ENCODE measurements at places on chromosomes 5 and 9.
A peak's percentile ranks its signal among the peaks of the same experiment; 100 is the strongest.

DNA sequence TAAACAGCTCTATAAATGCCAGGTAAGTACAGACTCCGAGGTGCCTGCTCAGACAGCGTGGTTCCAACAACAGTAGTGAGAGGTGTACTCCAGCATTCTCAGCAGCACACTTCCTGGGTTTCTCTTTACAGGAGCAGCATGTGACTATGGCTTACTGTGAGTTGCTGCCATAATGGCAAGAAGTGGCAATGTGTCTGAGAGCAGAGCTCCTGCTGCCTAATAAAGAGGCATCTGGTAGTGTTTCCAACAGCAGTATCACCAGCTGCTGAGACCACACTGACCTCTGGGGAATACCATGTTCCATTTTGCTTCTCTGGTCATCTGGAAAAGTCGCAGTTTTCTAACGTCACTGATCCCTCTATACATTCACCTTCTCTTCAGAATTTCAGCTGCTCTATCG, 398.2 kb downstream of the SLCO4C1 start:
- no peak for DNase-seq

- no peak for DNase-seq
Observed at GRCh38 chr9:127049044-127049443, 73.4 kb downstream of the ANGPTL2 start.

DNA sequence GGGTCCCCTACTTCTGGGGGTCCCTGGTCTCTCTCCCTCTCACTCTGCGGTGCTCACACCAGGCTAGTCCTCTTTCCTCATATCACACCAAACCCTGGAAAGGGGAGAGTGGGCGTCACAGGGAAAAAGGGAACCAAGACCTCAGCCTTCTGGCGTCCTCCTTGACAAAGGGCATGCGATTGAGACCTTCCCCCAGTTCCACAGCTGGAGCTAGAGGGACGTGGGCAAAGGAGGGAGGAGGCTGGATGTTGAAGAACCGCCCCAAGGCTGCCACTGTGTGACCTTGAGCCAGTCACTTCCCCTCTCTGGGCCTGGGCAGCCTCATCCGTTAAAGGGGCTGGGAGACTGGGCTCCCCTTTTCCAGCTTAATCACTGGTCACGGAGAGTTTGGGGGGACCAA, 18.5 kb upstream of the TOR2A start:
- DNase-seq, result no peak

DNA sequence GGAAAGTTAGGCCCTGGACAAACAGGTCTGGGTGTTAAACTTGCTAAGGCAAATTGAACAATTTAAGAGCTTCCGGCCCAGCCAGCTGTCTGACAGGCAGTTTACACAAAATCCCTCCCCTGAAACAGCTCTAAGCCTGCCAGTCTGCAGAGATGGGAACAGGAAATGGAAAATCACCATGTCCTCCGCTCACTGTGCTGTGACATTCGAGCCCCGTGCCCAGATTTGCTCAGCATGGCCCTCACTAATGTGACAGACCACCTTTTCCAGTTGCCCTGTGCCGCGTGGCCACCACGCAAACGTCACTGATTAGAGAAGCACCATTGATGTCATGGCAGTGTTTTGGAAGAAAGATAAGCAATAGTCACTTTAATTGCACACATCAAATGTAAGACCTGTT, 41.0 kb downstream of the CCNJL start:
- DNase-seq, result peak; percentile 51

DNA sequence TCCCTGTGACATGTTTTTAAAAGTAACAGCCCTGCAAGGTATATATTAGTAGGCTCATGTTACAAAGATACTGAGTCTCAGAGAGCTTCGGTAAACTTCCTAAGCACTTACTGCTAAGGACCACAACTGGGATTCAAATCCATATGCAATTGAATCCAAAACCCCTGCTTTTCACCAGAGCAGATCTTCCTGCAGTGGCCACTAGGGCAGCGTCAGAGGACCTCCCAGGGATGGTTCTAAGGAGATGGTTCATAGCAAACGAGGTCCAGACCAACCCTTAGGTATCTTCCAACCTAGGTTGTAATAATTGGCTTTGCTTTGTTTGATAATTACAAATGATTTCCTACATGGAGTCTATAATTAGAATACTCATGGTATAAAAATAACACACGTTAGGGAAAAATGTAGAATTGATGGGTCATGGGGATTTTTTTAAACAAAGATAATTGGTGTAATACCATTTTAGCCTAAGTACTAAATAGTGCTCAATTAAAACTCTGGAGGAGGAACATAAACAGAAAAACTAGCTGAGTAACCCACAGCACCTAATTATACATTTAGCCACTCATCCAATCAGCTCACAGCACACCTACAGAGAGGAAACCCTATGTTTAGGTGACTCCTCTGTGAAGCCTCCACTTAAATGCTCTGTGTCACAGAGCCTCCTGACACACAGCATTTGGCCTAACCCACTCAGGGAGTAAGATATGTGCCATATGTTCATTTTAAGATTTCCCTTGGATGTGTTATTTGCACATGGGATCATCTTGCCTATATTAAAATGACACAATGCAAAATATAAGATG, 10.0 kb upstream of the CAST start:
- no peak for DNase-seq

- no peak for DNase-seq
Observed at GRCh38 chr9:121691890-121692289, 40.5 kb downstream of the DAB2IP start.

- DNase-seq, result no peak
Observed at GRCh38 chr9:134285215-134285845, 40.9 kb upstream of the RXRA start.

DNA sequence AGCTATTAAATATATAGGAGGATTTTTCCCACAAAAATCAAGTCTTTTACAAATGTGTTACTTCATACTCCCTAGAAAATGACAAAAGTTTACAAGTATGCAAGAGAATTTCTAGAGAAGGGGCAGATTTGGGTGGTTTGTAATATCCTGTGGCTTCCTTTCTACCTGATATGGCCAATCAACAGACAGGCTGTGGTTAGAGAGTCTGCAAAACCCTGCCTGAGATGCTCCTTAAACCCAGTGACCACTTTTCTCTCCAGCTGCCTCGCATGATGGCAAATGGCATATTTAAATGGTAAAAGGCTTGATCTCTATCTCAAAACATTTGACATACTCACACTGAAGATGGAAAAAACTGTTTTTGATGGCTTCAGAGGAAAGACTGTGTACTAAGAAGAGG, 550.1 kb upstream of the ZNF462 start:
- no peak for DNase-seq

DNA sequence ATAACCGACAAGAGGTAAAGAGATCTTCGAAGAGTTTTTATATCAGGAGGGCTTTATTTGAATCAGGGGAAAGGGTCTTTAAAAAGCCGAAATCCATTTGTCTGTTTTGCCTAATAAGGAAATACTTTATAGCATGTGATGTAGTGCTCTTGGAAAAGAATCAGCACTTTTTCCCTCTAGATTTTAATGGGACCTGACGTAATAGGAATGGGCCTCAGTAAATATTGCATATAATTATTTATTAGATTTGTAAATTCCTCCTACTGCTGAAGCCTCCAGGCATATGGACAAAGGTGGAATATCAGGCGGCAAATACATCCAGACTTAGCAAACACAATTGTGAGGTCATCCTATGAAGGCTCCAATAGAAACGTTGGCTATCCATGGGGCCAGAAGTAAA, 50.9 kb downstream of the ACTBL2 start:
- DNase-seq, result no peak

DNA sequence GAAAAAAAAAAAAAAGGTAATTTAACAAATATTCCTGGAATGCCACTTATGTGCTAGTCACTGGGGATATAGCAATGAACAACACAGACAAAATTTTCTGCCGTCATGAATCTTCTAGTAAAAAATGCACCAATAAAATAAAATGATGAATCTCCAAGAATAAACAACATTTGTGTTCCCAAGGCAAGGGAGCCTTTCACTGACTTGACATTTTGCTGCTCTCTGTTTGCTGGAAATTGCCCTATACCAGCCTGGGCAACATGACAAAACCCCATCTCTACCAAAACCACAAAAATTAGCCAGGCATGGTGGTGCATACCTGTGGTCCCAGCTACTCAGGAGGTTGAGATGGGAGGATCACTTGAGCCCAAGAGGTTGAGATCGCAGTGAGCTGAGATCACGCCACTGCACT, 64.5 kb upstream of the ERBIN start:
- DNase-seq, result no peak

DNA sequence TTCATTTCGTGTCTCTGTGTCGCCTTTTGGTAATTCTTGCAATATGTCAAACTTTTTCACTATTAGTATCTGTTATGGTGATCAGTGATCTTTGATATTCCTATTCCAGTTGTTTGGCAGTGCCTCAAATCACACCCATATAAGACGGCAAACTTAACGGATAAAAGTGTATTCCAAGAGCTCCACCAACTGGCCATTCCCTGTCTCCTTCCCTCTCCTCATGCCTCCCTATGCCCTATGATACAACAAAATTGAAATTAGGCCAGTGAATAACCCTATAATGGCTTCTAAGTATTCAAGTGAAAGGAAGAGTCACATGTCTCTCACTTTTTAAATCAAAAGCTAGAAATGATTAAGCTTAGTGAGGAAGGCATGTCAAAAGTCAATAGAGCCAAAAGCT, 74.8 kb downstream of the CDK5RAP2 start:
- no peak for DNase-seq

- no peak for DNase-seq
Observed at GRCh38 chr5:133256276-133256675, 204.5 kb downstream of the HSPA4 start.

GRCh38 chr5:176564002-176564401, 14.9 kb downstream of the CDHR2 start:
- no peak for DNase-seq

DNA sequence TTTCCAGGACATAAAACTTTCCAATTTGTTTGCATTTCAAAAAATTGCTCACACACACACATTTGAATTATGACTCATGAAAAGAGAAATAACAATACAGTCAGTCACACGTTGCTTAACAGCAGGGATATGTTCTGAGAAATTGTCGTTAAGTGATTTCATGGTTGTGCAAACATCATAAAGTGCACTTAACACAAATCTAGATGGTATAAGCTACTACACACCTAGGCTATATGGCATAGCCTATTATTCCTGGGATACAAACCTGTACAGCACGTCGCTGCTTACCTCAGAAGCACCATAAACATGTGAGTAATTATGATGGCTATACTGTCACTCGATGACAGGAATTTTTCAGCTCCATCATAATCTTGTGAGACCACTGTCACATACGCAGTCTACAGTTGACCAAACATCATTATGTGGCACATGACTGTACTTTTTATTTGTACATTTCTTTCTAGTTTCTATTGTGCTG, 378.2 kb downstream of the ACTL7B start:
- DNase-seq, result no peak

GRCh38 chr5:139645430-139645871, 2.7 kb upstream of the CXXC5 start:
- peak; percentile 47 for DNase-seq

DNA sequence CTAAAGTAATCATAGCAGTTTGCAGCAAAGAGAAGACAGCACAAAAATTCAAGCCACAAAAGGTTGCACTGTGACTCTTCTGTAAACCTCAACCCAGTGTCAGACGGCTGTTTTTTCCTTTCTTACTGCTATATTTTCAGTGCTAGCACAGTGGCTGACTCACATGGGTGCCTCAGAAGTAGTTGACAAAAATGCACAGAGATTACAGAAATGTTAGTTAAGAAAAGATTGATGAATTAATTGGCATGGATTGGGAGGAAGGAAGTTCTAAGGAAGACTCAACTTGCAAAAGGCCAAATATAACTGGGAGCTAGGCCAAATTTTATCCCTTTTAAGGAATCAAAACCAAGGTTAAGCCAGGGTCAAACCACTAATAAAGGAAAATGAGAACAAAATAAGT, 43.7 kb upstream of the ITGA1 start:
- no peak for DNase-seq

DNA sequence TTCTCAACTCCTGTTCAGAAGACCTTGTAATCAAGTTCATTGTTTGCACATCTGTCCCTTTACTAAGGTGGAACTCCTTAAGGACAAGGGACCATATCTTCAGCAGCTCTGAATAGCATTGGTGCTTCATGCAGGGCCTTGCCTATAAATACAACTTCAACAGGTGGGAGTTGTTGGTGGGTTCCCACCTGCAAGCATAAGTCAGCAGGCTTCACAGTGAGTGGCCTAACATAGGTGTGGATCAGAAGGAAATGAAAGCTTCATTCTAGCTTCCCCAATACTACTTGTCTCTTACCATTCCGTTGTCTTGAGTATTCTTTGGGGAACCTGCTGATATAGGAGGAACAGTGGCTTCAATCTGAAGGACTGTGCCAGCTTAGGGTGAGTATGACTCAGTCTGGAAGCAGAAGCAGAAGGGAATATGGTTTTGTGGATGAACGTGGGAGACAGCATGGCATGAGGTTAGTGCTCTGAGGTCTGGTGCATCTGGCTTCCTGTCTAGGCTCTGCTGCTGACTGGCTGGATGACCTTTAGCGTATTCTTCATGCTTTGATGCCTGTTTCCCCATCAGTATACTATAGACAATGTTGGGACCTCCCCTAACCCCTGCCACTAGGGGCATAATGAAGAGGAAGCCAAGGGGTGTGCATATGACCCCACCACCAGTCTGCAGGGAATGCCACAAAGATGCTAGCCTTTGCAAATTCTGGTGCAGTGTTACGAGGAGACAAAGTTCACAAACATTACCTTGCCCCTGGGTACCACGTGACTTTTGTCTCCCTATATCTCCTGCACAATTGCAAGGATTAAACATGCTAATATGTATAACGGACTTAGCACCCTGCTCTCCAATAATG, 192.3 kb downstream of the PALM2AKAP2 start:
- no peak for DNase-seq

GRCh38 chr5:156595132-156595787, 254.8 kb upstream of the PPP1R2B start:
- no peak for DNase-seq

DNA sequence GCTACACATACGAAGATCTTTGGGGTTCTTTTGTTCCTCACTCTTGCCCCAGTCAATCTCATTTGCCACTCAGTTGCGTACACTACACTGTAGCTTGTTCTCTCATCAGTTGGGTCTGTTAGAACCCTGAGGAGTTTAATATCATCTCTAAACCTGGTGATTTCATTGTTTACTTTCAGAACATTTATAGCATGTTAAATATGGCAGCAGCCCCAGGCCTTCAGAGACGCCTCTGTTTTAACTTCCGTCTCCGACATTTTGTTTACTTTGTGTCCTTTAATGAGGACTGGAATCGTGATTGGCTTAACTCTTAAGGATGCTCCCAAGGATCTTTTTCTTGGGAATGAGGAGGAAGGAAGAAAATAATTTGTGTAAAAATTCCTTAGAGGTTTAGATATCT, 510.1 kb downstream of the NR2F1-AS1 start:
- no peak for DNase-seq

- no peak for DNase-seq
Observed at GRCh38 chr5:15585841-15586591, 86.0 kb downstream of the FBXL7 start.

DNA sequence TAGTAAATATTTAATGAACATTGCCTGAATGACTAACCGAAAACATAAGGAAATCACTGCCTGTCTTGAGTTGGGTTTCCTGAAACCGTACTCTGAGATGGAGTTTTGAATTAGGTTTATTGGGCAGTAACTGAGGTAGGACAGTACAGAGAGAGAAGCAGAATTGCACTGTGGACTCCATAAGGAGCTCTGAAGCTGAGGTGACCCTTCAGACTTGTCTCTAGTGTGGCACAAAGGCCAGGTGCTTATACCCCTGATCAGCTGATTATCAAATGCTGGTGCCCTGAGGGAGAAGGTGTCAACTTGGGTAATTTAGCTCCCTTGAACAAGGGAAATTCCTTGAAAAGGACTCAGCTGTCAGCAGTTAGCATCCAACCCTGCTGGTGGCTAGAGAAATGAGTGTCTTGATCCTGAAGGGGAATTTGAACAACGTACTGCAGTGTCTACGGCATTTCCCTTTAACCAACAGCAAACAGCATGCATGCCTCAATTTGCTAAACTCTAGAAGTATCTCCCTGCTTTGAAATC, 135.0 kb upstream of the SMARCA2 start:
- DNase-seq, result no peak

Data from spleen (tissue), 13 donors.